Hepatocyte (in vitro differentiated cells): ENCODE measurements at places on chromosomes 3 and 15. TPM values are rescaled to one million over a fixed set of nuclear protein-coding genes. Genes with fewer than 3 reads are reported as not detected.

DNA sequence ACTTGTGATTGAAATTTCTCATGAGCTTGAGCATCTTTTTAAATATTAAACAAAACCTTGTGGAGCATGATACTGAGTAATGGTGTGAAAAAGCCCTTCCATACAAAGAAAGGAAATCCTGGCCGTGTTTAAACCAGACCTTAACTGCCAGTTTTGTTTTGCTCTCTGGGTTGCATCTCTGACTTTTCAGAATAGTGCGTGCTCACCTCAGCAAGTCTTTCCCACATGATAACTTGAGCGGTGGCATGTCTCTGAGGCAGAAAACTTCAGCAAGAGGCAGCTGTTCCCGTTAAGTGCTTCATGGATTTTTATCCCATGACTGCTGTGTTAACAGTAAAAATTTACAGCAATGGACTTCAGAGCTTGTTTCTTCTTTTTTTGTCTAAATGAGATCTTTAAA is 393.3 kb downstream of the FEZF2 start:
- DNase-seq = no peak

- DNase-seq = no peak
These were observed 14.1 kb upstream of the SHISA5 start for GRCh38 chr3:48518069-48518468.

- peak; percentile 37 for DNase-seq
These were observed 661 bp upstream of the PARP14 start for GRCh38 chr3:122679882-122680474.

DNA sequence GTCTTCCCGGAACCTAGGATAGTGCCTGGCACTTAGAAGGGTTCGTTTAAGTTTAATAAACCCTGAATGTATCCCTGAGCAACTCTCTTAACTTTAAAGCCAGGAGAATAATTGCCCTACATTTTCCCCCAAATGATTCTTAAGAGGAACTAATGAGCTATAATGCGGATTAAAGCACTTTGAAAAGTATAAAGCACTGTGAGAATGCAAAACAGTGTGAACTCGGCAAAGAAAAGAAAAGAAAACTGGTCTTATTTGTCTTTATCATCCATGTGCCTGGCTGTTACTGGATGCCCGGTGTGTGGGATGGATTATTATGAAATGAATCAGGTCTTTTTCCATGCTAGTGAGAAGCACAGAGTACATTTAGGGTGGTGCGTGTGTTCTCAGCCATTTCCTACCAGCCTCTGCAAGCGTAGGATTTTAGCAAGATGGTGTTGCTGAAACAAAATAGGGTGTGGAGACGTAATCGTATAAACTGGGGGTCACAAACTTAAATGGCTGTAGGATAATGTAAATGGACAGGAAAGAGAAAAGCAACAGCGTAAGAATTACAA is 983 bp downstream of the KBTBD12 start:
- no peak for DNase-seq

GRCh38 chr3:71547249-71548198 is 36.0 kb downstream of the FOXP1 start:
- DNase-seq = peak; percentile 27

GRCh38 chr15:83685916-83686332 is 32.0 kb downstream of the ADAMTSL3 start:
- peak; percentile 16 for DNase-seq

- no peak for DNase-seq
These were observed 8.3 kb downstream of the ROBO2 start for GRCh38 chr3:77048186-77048585.

GRCh38 chr3:4568841-4569240 is 75.7 kb downstream of the ITPR1 start:
- no peak for DNase-seq

- DNase-seq = peak; percentile 62
These were observed 95.3 kb downstream of the SLC49A4 start for GRCh38 chr3:122890077-122890719.

- no peak for DNase-seq
These were observed 459.3 kb upstream of the AGTR1 start for GRCh38 chr3:148238421-148238821.

DNA sequence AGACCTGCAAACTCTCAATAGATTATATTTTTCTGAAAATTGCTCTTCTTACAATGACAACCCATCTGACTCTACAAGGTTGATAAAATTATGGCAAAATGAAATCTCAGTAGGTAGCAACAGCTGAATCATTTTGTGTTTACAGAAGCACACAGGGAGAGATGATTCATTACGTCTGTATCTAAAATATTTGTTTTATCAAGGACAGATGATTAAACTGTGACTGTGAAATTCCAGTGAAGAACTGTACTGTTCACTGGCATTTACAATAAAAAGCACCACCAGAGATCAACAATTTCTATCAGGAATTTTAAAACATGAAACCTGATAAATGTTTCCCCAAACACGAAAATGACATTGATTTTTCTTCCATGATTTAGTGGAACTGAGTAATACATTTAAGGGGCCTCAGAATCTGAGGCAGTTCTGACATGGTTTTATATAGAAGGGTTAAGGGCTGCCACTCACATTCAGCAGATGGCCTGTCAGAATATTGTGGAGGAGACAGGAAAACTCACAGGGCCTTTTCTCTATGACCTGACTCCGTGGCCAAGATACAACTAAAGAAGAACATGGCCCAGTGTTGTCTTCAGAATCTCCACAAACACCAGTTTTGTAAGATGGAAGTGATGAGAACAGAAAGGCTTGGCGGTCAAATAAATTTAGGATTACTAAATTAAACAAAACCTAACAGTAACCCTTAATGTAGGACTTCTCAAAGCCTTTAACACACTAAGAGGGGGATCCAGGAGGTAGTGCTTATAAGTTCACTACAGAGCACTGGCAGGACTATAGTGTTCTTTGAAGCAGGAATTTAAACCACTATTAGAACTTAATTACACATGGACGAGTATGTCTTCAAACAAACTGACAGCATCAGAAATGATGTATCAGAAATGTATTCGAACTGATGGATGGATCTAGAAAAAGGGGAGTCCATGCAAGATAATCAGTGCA is 25.9 kb downstream of the RAD18 start:
- DNase-seq = no peak

DNA sequence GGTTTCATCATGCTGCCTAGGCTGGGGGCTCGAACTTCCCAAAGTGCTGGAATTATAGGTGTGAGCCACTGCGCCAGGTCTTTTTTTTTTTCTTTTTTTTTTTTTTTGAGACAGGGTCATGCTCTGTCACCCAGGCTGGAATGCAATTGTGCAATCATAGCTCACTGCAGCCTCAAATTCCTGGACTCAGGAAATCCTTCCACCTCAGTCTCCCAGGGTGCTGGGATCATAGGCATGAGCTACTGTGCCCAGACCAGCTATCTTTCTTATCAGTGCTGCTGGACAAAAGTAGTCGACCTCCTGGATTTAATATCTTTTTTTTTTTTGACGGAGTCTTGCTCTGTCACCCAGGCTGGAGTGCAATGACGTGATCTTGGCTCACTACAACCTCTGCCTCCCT is 60.8 kb downstream of the TFDP2 start:
- no peak for DNase-seq

- no peak for DNase-seq
These were observed 173.1 kb upstream of the CDIN1 start for GRCh38 chr15:36406366-36406765.

The GCHFR gene
- polyA plus RNA-seq = 165 and 213 TPM in 2 replicates

The RARB gene
- polyA plus RNA-seq = 20.2 and 22.2 TPM in 2 replicates

The LRRC49 gene
- polyA plus RNA-seq = 1.4 and 1.9 TPM in 2 replicates

The ZNF385D gene
- 7.4 and 8.5 TPM in 2 replicates for polyA plus RNA-seq

The BBX gene
- polyA plus RNA-seq = 75.2 and 92.6 TPM in 2 replicates
